ENCODE measurements at places on chromosomes 6 and 20.

GRCh38 chr6:96963403-96963802 lies 38.9 kb downstream of the KLHL32 start:
- DNase-seq = no peak

DNA sequence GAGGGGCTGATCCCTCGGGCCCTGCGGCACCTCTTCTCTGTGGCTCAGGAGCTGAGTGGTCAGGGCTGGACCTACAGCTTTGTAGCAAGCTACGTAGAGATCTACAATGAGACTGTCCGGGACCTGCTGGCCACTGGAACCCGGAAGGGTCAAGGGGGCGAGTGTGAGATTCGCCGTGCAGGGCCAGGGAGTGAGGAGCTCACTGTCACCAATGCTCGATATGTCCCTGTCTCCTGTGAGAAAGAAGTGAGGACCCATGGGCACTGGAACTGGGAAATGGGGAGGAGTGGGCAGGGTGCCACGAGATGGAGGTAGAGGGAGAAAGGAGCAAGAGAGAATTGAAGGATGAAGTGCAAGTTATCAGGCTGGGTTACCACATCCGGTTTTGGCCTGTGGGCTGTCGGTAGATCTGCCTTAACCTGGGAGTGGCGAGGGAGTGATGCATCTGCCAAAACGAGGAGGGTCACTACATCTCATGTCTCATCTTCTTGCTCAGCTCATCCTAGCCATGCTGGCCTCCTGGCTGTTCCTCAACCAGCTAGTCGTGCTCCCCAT lies 5.4 kb upstream of the PHF1 start:
- no peak for DNase-seq

GRCh38 chr6:3619800-3620199 lies 131.7 kb downstream of the PXDC1 start:
- DNase-seq = no peak

GRCh38 chr6:9360881-9361280 lies 925.5 kb upstream of the SLC35B3 start:
- no peak for DNase-seq

DNA sequence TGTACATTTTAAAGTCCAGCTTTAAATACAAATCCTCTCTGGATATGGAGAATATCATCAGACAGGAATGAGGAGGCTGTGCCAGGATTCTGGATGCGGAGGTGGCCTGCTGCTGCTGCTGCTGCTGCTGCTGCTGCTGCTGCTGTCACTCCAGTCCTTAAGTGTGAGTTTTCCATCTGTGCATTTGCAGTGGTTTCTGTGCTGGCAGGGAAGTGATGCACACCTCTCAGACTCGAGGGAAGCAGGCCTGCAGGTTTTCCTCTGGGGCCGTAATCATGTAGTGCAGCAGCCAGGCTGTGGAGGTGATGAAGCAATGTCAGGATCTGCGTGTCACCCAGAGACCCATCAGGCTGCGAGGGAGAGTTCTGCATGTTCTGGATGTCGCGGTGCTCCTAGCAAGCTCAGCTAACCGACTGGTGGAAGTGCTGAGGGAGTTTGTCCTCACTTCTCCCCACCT lies 32.0 kb downstream of the CFAP61 start:
- DNase-seq = no peak

GRCh38 chr6:16711546-16712254 lies 49.6 kb downstream of the ATXN1 start:
- DNase-seq = no peak

DNA sequence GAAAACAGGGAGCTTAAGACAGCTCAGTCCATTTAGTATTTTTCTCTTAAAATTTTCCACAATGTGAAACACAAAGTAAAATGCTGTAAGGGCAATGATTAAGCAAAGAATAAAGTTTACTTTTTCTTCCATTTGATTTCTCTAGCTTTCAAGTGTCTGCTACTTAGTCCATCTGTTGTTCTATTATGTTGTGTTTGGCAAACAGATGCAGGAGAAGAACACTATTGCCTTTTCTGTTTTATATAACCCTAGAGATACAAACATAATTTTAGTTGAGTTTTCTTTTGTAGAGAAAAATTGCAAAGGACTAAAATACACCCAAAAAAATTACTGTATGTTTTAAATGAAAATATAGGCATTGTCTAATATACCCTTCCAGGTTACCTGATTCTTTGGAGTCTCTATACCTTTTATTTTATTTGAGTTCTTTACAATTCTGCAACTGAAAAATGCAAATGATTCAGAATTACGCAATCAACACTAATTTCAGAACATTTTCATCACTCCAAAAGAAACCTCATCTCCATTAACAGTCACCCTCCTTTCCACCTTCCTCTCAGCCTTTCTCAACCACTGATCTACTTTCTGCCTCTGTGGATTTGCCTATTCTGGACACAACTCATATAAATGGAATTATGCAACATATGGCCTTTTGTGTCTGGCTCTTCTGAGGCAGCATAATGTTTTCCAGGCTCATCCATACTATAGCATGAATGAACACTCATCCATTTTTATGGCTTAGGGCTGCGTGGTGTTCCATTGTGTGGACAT lies 96.9 kb downstream of the MKKS start:
- no peak for DNase-seq

DNA sequence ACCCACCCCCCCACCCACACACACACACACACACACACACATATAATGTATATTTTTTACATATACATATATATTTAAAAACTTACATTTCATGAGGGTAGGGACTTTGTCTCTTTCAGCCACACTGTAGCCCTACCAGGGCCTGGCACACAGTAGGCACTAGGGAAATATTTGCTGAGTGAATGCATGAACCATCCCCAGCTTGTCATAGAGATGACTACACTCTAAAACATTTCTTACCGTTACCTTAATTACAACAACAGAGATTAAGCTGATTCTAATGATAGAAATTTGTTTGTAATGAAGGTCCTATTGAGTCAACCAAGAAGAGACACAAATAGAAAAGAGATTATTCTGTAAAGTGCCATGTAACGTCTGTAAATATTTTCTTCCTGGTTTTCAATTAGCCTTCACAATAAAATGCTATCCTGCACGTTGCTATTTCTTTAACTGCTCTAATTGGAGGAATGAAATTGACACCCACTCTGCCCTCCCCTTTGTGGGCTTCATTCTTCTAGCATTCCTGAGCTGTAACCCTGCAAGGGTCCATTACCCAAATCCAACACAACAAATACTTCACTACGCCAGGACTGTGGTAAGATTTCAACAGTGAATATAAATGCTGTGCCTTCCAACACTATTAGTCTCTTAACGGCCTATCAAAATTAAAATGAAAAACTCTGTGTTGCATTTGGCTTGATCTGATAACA lies 30.8 kb downstream of the SIM1 start:
- DNase-seq = no peak

DNA sequence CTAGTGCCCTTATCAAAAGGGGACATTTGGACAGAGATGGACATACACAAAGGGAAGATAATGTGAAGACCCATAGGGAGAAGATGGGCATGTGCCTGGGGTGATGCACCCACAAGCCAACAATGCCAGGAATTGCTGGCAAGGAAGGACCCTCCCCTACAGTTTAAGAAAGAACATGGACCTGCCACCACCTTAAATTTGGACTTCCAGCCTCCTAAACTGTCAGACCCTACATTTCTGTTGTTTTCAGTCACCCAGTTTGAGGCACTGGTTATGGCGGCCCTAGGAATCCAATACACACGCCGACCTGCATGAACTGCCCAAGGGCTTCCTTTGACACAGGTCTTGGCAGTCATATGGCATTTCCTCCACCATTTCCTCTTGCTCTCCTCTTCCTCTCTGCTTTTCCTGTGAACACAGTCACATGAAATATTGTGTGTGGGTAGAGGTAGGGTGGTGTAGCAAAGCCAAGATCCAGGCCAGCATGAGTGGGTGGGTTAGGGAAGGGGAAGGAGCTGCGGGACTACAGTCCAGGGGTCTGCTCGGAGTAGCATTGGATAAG lies 115.6 kb downstream of the ZDHHC14 start:
- DNase-seq = no peak

DNA sequence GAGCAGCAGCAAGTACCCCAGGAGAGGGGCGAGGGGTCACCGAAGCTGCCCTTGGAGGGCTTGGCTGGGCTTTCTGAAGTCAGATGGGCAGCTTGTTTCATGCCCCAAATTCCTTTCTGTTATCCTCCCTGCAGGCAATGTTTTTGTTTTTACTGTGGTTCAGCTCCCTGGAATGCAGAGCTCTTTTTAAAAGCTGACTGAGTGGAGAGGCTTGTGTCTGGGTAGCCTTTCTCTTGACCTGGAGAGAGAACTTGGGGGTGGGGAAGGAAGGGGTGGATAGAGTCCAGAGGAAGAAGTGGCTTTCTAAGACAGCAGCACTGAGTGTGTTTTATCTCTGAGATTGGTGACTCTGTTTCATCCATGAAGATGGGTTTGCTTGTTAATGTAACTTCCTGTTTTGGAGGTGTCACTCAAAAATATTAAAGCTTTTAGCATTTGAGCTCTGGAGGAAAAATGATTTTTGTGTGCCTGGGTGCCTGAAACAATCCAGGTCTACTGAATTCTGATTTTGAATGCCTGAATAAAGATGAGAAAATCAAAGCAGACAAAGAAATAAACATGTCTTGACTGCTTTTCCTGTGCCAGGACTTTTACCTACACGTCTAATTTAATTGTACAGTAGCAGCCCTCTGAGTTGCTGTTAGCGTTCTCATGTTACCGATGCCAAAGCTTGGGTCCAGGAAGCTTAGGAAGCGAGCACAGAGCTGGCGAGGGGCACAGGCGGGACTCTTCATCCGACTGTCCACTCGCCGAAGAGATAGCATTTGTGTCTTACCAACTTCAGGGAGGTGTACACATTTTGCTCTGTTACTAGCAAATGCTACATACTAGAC lies 78.2 kb upstream of the EEF1E1 start:
- DNase-seq = no peak

- DNase-seq = no peak
Measured at GRCh38 chr20:10854976-10855375, 181.2 kb upstream of the JAG1 start.
